ENCODE measurements at places on chromosomes 7 and 10.

DNA sequence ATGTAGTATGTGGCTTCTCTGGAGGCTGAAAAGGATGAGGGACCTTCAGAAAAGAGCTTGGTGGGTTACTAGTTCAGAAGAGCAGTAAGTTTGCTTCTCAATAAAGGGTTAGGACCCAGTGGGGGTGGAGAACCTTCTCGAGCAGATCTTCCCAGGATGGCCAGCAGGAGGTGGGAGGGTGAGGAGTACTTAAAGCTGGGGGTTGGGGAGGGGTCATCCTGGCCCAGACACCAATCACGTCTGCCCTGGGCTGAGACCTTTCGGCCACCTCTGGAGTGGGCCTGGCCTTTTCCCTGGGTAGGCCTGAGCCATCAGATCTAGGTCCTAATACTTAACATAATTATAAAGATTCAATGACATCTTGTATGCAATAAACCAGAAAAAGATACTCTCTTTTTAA lies 149.0 kb upstream of the TCF7L2 start:
- DNase-seq = no peak

DNA sequence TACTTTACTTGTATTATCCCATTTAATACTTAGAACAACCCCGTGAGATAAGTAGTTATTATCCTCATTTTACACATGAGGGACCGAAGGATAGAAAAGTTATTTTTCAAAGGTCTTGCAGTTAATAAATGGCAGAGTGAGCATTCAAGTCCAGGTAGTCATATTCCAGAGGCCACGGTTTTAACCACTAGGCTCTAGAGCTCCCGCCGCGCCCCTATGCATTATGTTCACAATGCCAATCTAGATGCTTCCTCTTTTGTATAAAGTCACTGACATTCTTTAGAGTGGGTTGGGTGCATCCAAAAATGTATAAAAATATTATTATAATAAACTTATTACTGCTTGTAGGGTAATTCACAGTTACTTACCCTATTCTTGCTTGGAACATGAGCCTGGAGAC lies 11.4 kb upstream of the CFAP69 start:
- no peak for DNase-seq

DNA sequence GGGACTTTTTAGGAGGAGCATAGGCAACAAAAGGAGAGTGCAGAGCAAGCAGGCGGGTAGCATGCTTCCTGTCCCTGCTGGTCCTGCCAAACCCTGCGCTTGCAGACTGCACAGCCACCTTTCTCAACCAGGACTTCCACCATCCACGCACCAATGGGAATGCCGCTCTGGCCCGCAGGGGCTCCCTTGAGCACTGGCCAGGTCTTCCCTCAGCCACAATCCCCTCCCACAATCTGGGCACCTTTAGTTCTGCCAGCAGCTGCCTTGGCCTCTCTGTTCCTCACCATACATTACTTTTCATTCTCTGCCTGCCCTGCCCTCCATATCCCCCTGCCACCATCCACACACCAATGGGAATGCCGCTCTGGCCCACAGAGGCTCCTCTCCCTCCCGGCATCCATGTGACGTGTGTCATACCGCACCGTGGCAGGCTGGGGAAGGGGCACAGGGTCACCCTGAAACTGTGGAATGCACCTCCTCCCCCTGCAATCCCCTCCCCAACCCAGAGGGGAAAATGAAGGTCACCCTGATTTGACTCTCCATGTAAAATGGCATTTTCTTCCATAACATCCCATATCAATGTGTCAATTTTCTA lies 97.3 kb upstream of the MACROH2A2 start:
- no peak for DNase-seq

DNA sequence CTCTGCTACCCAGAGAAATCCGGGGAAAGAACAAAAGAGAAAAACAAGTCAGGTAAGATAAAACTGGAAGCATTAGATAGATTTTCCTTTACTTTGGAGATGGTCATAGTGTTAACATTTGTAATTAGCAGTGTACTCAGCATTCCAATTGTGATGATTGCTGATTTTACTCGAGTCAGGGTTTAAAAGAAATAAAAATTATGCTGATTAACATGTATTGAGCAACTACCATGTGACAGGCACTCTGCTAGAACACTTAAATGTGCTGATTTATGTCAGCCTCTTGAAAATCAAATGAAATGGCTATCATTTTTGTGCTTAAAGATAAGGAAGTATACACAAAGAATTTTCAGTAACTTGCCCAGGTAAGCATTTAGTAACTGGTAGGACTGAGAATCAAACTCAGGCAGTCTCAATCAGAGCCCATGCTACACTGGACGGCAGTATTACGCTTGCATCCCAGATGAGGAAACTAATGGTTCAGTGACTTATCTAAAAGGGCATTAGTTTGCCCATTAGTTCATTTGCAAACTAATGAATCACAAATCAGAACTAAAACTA lies 735.1 kb upstream of the SORCS1 start:
- no peak for DNase-seq

GRCh38 chr10:94344522-94345122 lies 18.1 kb downstream of the NOC3L start:
- DNase-seq = no peak

DNA sequence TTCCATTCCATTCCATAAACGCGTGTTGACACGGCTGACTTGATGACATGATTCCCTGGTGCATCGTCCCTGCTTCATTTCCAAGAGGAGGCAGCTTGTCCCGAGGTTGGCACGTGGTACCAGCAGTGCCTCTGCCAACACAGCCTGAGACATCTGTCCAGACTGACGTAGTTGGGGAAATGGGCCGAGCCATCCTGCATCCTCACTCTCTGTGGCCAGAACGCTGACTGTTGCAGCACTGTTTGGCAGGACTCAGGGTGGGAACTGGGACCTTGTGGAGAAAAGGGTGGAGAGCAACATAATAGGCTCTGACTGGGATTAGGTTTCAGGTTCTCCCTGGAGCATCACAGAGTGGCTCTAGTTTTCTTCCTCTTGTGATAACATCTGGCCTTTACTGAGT lies 118.6 kb upstream of the BTBD16 start:
- DNase-seq = peak; percentile 70

GRCh38 chr10:127303105-127303504 lies 106.7 kb upstream of the INSYN2A start:
- DNase-seq = peak; percentile 49

DNA sequence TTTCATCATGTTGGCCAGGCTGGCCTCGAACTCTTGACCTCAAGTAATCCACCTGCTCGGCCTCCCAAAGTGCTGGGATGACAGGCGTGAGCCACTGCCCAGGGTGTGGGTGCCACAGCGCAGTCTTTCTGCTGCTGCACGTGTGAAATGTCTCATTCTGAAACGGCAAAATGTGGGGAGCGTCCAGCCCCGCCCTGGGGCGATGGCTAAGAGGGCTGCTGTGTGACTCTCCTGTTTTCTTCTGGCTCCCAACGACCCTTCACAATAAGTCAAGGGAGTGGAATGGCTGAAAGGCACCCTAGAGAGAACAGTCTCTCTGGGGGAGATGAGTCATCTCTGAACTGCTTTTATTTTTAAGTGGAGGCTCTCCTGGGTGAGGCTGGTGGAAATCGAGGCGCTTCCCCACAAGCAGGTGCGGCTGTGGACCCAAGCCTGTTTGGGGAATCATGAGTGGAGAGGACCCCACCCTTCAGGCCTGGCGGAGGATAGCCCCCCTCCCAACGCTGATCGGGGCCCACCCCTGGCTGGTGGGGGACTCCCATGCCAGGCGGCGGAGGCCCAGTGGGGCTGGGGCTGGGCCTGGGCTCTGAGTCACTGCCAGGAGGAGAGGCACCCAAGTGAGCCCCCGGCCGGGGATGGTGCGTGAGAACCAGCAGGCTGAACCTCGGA lies 18.0 kb downstream of the ADAP1 start:
- no peak for DNase-seq

- DNase-seq = no peak
These were observed 1.8 kb upstream of the SRGN start for GRCh38 chr10:69086001-69086509.

DNA sequence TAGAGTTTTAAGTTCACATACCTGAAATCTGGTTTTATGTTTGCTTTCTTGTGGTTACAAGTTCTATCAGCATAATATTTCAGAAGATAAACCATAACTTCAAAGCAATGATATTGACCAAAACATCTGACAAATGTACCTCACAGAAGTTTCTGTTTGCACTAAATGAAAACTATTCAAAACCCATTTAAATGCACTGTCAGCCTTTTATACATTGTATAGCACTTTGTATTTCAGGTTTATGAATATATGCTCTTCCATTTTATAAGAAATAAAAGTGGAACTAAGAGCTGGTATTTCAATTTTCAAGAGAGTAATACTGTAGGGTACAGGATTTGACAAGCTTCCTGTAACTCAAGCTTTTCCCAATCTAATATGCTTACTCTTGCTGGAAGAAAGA lies 388.6 kb upstream of the MBL2 start:
- DNase-seq = no peak

GRCh38 chr10:103614306-103615158 lies 121.0 kb downstream of the NEURL1 start:
- no peak for DNase-seq

- no peak for DNase-seq
These were observed 556.9 kb downstream of the DNAJB9 start for GRCh38 chr7:109126404-109127050.

- DNase-seq = no peak
These were observed 91.7 kb downstream of the CUBN start for GRCh38 chr10:17037910-17038309.

GRCh38 chr10:121975295-121976086 lies 474 bp upstream of the NSMCE4A start:
- DNase-seq = peak; percentile 59

- DNase-seq = peak; percentile 6
These were observed 178.1 kb downstream of the PTEN start for GRCh38 chr10:88041243-88042159.

GRCh38 chr7:154946166-154946565 lies 56.8 kb downstream of the PAXIP1 start:
- no peak for DNase-seq

GRCh38 chr10:44922021-44922420 lies 10.9 kb downstream of the TMEM72 start:
- no peak for DNase-seq

DNA sequence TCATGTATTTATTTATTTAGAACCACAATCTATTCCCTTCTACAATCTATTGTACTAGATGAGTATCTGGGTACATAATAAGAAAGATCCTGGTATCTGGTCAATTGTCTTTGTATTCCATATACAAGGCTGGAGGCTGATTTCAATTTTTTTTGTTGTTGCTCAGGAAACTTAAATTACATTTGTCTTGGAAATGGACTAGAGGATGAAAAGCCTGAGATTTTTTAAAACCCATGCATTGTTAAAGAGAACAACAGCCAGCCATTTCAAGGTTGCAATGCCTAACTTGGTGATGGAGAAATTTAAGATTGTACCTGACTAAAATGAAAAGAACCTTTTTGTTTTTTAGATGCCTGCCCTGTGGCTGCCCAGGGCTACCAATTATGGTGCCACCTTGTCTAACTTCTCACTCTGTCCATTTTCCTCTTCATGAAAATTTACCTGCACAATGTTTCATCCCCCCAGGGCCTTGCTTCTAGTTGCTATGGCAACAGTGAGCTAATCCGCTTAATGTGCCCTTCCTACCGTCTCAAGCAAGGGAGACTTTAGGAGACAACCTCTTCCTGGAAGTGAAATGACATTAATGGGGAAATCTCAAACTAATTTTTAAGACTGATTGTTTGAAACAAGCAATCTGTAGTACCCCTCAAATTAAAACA lies 203.7 kb upstream of the PHYHIPL start:
- DNase-seq = no peak

DNA sequence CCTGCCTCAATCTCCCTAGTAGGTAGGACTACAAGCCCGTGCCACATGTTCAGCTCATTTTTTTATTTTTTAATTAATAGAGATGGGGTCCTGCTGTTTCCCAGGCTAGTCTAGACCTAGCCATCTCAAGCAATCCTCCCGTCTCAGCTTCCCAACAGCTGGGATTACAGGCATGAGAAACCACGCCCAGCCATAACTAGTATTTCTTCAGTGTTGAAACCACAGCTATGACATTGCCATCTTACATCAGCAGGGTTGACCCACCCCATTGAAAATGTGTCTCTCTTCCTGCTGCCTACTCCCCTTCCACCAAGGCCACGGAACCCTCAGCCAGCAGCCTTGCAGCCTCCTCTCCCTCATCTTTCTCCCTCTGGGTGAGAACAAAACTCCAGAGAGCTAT lies 62.1 kb upstream of the ZNF746 start:
- no peak for DNase-seq

DNA sequence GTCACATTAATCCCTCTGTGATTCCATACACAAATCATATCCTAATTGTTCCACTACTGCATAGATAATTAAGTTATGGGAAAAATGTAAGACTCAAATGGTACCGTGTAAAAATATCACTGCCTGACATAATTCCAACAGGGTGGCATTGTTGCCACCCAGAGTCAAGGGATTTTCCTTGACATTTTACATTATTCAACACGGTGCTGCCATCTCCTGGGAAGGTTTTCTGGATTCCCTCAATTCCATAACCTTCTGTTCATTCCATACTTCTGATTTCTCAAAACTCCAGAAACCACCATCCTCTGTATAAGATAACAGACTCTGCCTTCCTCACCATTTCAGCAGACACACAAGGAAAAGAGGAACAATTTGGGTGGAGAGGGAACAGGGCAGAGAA lies 495.9 kb downstream of the XPNPEP1 start:
- no peak for DNase-seq

DNA sequence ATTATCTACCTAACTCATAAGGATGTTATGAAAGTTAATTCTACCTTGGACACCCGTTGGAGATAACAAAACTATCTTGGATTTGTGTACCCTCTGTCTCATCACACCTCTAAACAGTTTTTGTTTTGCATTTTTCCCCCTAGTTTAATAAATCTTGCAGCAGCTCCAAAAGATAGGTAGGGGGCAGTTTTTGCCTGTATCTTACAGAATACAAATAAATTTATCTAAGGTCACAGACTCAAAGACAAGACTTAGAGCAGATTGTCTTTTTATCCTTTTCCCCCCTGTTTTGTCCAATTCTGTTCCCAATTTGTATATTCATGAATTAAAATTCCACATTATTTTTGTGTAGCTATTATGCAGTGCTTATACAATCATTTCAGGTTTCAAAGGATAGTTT lies 5.0 kb upstream of the SORCS1 start:
- DNase-seq = no peak

DNA sequence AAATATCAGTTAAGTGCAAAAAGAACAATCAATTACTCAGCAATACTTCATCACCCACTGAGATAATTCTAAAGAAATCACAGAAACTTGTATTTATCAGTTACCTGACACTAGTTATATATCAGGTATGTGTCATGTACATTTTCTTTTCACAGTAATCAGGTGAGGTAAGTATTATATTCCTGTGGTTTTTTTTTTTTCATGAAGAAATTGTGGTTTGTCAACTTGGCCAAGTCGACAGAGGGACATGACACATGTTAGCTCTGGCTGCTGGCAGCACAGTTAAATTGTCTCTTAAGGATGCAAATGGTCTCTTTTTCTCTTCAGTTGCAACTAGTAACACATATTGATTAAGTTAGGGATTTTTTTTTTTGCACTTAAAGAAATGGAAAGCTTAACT lies 13.7 kb upstream of the GPR141 start:
- no peak for DNase-seq

Measured in NCI-H510A treated with DMSO at 0.1 percent for 48 hours (cell line).